ENCODE measurements at places on chromosomes 12 and 14. TPM values are rescaled to one million over a fixed set of nuclear protein-coding genes. Genes with fewer than 3 reads are reported as not detected.

The ARMH4 gene
- total RNA-seq: not detected

- DNase-seq: no peak
Measured at GRCh38 chr12:87127272-87127671, 871.1 kb upstream of the MGAT4C start.

DNA sequence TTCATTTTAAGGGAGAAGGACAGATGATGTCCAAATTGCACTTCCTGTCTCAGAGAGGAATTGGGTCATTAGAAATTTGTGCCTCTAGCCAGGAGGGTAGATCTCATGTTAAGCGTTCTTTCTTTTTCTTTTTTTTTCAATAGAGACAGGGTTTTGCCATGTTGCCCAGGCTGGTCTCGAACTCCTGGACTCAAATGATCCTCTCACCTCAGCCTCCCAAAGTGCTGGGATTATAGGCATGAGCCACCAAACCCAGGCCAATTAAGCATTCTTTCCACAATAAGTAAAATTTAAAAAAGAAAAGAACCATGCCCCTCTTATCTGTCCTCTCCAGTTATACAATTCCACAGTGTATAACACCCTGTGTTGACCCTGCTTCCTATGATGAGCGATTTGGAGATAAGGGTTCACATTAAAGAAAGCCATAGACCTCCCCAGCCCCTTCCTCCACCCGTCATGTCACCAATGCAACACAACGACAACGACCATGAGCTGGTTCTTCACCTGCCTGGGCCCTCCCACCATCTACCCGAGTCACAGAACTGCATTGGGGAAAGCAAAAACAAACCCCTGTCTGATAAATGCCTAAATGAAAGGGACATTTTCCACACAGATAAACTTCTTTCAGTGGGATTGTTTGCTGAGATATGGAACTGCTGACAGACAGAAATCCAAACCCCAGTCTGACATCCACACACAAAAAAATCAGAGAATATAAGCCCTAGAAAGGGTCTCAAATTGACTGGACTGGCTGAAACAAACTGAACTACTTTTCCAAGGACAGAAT lies 37.3 kb downstream of the SSH1 start:
- DNase-seq: no peak

GRCh38 chr14:67943947-67944346 lies 124.4 kb downstream of the RAD51B start:
- peak; percentile 37 for DNase-seq

DNA sequence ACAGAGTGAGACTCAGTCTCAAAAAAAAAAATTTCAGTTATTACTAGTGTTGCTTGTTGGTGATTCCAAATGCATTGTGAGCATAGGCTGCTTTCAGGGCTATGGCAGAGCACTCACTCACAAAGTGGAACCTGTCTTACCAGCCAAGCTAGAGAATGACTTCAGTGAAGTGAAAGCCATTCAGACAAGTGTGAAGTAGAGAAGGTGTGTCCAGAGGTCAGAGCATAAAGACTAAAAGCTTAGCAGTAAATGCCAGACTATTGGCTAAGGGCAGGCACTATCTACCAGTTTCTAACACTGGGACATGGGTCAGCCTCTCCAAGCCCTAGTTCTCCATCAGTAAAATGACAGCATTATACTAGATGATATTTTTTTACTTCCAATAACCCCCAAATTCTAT lies 12.7 kb downstream of the PPP1R36 start:
- no peak for DNase-seq

- DNase-seq: no peak
Measured at GRCh38 chr12:93813186-93813585, 136.0 kb downstream of the CRADD start.

The BICDL1 gene
- total RNA-seq: 146 TPM

The NEDD8 gene
- total RNA-seq: 99.5 TPM

DNA sequence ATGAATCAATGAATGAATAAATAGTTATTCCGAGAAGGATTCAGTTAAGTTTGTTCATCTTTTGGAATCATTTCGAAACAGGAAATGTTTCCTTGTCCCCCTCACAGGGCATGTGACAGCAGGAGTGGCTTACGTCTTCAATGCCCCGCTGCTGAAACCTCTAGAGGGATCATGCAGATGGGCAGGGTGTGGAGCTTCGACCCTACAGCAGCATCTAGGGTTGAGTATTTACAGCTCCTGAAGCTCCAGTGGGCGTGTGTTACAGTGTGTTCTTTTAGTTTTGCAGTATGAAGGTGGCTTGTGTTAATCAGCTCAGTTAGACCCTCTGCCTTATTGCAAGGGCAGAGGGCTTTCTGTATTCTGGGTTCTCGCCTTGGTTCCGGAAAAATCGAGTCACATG lies 2.6 kb downstream of the NAV3 start:
- no peak for DNase-seq

The LTBP2 gene
- 0.57 TPM for total RNA-seq

The FSCB gene
- not detected for total RNA-seq

- peak; percentile 18 for DNase-seq
Measured at GRCh38 chr12:106226884-106227640, 20.8 kb downstream of the CKAP4 start.

- no peak for DNase-seq
Measured at GRCh38 chr14:69430306-69430939, 31.9 kb downstream of the SLC39A9 start.

DNA sequence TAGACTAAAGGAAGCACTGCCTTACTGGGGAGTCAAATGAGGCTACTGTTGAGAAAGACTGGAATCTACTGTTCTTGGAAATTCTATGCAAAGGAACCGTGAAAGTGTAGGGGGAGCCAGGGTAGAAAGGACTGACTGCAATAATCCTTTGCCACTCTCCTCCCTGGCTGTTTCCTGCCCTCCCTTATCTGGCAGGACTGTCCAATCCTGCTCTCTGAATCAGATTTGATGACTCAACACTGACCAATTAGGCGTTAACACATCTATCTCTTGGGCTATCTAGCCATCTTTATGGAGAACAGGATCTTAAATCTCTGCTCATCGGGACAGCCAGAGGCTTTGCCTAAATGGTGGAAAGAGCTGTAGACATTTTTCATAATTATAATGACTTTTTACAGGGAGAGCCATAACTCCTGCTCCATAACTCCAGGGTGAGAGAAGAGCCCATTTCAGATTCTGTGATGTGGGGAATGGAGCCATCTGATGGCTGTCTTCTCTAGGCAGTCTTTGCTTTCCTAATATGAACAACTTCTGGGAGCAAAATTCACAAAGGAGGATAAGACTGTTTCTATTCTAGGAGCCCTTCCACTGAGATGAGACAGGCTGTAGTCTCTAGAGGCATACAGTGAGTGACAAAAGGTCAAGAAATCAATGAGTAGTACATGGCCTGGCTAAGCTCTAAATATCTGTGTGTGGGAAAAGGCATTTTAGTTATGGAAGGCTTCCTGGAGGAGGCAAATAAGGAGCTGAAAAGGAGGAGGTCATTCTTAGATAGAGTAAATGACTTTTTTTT lies 68.9 kb upstream of the CISTR start:
- DNase-seq: no peak

DNA sequence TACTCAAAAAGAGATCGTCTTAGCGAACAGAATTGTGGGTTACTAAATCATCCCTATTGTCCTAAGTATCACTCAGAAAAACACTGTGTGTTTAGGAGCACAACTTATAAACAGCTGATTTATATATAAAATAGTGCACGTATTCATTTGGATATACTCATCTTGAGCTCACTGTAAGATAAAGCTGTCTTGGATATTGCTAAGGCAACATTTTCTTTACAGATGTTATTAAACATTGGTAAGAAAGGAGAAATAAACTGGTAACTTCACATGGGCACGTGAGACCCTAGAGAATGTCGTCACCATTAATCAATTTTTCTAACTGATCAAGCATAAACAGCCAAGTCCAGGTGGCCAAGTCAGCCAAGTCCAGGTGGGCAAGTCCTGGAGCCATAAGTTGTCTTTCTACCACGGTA lies 1.7 kb downstream of the PAWR start:
- DNase-seq: no peak

The C12orf54 gene
- not detected for total RNA-seq

The HNF1A gene
- not detected for total RNA-seq
